ENCODE measurements at places on chromosomes 7 and 10.

GRCh38 chr7:7554021-7554432 is 12.7 kb upstream of the MIOS start:
- no peak for DNase-seq

DNA sequence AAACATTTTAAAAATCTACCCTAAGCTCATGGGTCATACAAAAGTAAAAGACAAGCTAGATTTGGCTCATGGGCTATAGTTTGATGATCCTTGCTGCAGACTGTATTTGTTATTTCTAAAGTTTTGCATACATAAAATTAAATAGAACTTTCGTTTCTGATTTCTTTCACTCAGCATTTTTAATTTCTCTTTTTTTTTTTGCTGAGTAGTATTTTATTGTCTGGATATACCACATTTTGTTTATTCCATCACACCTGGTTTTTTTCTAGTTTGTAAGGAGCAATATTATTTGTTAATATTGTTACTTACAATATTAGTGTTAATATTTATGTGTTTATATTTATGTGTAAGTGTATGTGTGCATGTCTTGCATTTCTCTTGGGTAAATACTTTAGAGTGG is 291.5 kb downstream of the ATRNL1 start:
- DNase-seq, result no peak

DNA sequence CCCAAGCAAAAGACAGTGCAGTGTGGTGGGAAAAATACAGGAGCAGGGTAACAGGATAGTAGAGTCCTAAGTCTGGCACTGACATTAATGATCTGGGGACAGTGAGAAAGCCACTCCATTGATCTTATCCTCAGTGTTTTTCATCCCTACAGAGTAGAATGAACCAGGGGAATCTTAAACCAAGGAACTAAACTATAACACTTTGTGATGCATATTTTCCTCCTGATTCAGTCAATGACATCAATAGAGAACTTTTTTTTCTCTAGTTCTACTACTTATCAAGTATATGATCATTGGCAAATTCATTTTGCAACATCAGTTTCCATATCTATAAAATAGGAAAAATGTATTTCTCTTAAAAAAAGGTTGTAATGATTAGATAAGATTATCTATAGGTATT is 151.1 kb downstream of the TMEM26 start:
- no peak for DNase-seq

DNA sequence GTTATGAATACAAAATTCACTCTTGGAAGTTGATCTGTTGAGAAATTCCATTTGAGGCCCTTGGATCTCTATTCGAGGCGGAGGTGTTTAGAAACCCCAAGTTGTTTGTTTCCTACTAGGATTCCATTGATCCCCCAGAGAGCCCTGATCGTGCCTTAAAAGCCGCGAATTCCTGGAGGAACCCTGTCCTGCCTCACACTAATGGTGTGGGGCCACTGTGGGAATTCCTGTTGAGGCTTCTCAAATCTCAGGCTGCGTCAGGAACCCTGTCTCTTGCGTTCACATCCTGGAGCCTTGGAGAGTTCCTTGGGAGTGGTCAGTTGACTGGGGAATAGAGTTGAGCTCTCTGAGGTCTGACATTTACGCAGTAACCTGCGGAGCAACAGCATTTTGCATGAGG is 1.2 kb downstream of the CFAP69 start:
- DNase-seq, result no peak

- DNase-seq, result no peak
Measured at GRCh38 chr7:51144178-51144577, 172.4 kb downstream of the COBL start.

DNA sequence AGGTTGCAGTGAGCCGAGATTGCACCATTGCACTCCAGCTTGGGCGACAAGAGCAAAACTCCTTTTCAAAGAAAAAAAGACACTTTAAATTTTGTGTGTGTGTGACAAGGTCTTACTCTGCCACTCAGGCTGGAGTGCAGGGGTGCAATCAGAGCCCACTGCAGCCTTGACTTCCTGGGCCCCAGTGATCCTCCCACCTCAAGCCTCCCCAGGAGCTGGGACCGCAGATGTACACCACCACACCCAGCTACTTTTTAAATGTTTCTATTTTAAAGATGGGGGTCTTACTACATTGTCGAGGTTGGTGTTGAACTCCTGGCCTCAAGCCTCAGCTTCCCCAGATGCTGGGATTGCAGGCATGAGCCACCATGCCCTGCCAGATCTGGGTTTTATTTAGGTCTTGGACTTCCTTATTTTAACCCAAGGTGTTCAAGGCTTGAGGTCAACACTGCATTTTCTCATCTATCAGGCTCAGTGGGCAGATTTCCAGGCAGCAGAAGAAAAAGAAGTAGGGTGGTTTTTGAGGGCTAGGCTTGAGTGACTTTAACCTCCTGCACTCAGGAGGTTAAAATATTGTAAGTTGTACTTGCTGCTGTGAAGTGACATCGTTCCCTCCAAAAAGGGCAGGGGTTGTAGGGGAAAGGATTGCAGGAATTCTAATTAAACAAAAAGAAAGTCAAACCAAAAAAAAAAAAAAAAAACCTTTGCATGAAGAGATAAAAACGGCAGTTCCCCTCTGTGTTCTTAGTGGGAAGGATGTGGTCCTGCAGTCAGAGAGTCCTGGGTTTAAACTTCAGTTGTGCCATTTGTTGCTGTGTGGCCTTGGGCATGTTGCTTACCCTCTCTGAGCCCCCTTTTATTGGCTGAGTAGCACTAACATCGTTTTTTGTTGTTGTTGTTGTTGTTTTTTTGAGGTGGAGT is 71.5 kb downstream of the CARD11 start:
- DNase-seq, result no peak

DNA sequence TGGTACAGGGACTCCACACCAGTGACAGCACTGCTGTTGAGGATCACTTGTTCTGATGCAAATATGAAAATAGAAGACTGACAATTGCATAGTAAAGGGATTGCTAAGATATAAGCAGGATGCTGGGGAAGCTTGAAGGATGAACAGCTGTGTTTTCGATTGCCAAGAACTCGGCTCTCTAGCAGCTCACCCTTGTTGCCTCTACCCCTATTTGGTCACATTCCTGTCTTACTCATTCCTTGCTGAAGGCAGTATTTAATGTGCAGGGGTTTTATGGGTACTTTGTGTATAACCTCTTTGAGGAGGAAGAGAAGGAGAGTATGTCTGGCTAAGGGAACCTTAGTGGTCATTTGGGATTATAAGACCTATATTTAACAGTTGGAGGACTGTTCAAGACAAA is 218.8 kb downstream of the AUTS2 start:
- no peak for DNase-seq

GRCh38 chr7:3558400-3558799 is 257.3 kb downstream of the SDK1 start:
- no peak for DNase-seq

- DNase-seq, result no peak
Measured at GRCh38 chr10:122392835-122393234, 18.3 kb downstream of the PLEKHA1 start.

DNA sequence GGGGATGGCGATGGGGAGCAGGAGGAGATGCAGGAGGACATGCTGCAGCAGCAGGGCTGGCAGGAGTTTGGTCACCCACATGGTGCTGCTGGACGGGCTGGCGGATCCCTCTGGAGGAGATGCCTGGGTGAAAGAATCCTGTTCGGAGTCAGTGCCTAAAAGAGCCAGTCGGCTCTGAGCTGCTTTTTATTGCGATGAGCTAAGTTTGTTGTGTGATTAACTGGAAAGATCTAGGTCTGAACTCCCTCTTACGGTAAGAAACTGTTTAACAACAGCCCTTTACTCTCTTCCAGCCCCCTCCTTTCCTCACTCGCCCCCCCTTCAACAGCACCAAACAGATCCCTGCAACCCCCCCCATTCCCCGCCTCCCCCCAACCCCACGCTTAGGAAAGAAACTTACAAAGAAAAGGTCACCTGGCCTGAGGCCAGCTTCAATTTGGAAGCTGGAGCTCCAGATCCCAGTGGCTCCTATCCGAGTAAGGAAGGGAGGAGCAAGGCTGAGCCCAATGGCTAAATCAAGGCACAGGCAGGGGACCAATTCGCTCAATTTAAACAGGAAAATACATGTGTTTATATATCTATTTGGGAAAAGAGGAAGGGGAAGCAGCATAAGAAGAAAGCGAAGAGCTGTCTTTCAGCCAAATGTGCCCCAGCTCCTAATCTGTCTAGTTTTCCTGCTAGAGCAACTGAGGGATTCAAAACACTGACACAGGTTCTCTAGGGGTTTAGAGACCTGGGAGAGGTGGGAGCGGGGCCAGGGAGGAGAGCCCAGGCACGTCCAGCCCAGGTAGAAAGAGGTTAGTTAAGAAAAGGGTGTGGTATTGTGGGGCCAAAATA is at the start of gene HGF:
TSS of gene HGF (minus strand) at position 157 of the 837 bp plus-strand sequence. CDS start at position 81, 76 bp downstream.
- DNase-seq, result no peak

- no peak for DNase-seq
Measured at GRCh38 chr7:152076324-152076821, 50.9 kb downstream of the GALNT11 start.

- no peak for DNase-seq
Measured at GRCh38 chr7:139767561-139767982, 10.2 kb downstream of the HIPK2 start.

DNA sequence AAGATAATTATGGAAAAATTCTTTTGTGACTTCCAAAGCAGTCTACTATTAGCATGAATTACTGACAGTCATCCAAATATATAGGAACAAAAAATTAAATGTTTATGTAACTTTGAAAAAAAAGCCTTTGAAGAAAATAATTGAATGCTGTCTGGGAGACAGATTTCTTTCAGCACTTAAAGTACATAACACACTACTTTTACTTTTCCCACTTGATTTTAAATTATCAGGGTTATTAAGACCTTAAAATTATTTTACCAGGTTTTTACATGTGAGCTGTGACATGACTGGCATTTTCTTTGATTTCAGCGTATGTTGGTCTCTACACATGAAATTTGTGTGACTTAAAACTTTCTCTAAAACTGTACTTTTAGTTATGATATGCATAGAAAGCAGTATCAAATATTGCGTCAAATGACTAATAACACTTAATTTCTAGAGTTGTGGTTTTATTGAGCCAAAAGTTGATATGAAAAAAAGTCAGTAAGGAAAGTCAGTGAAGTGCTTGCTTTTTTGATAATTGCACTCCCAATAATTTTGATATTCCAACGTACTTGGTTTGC is 3.1 kb downstream of the PTEN start:
- DNase-seq, result no peak

DNA sequence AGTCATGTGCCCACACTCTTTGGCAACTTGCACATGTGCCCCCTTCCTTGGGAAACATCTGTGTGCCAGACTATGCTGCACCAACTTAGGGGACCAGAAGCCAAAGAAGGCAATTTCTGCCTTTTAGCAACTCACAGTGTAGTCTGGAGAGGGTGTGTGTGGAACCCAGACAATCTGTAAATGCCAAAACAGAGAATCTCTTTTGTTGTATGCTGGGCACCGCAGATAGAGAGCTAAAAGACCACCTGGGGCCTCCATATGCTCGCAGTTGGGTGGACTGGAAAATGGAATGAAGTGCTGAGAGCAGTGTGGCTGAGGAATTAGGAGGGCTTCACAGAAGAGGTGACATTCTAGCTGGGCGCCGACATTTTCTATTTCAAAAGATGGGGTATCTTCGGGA is 26.4 kb downstream of the UBTD1 start:
- no peak for DNase-seq

- DNase-seq, result no peak
Measured at GRCh38 chr7:137880432-137880831, 33.7 kb upstream of the DGKI start.

- no peak for DNase-seq
Measured at GRCh38 chr7:47591655-47592572, 10.0 kb upstream of the TNS3 start.

DNA sequence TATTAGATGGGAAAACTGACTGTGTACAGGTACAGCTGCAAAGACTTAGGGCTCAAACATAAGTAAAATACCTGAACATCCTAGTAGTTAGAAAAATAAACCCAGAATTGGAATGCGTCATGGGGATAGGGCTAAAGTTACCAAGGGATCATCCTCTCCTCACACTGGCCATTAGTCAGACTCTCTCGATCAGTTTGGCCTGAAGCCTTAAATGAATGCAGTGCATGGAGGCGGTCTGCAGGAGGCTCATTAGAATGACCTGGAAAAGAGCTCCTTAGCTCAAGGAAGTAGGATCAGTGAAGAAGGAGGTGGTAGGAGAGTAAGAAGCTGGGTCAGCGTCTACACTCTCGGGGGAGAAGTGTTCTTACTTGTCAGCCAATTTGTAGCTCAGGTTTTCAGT is 35.3 kb downstream of the DENND2A start:
- DNase-seq, result no peak

GRCh38 chr7:155450970-155451801 is 6.7 kb upstream of the EN2 start:
- no peak for DNase-seq

GRCh38 chr7:13875496-13876074 is 113.9 kb downstream of the ETV1 start:
- no peak for DNase-seq

GRCh38 chr7:5553298-5553877 is 129.8 kb upstream of the TNRC18 start:
- no peak for DNase-seq

GRCh38 chr10:14691359-14691758 is 83.3 kb downstream of the FAM107B start:
- DNase-seq, result no peak

DNA sequence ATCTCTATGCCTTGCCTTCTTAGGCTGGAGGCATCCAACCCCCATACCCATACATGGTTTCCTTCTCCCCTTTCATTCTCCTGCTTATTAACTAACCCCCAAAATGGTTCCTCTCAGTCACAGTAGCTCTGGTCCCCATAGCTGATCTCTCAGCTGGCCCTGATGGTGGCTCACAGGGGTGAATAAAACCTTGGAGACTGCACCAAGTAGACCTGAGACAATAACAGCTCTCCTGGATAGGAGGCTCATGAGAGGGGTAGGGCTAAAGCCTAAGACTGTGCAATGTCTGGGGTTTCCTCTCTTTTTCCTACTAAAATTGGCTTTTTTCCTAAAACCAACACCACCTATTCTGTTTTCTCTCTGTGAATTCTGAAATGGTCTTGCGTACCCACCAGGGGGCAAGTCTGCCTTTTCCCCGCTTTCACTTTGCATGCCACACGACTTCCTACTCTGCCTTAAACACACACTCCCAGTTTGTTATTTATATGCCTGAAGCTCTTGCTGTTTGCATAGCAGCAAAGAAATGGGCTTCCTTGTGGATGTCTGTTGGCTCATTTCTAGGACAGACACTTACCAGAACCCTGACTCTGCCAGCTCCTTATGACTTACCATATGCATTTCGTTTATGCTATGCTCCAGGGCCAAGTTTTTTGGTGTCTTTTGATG is 18.4 kb upstream of the PON1 start:
- DNase-seq, result no peak

DNA sequence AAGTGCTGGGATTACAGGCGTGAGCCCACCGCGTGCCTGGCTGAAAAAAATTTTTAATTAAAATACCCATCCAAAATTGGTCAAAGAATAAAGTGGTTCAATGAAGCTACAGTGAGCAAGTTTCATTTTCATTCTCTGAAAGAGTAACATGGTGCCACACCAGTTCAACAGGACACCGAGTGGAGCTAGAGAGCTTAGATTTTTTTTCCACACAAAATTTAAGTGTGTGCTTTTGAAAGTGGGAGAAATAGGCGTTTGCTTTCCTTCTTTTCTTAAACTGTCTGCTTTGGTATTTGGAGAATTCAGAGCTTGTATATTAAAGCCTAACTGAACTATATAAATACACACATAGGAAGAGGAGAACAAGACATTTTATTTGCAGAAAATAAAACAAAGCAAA is 43.4 kb downstream of the BPGM start:
- DNase-seq, result no peak

GRCh38 chr10:122206471-122207065 is 64.5 kb upstream of the BTBD16 start:
- no peak for DNase-seq

GRCh38 chr7:68862736-68863135 is 735.5 kb upstream of the AUTS2 start:
- DNase-seq, result no peak

All from activated T-helper 1 cell treated with Interleukin-2 at 50 U/mL for 16 hours (primary cell).